ENCODE measurements at places on chromosomes 7 and 10.

DNA sequence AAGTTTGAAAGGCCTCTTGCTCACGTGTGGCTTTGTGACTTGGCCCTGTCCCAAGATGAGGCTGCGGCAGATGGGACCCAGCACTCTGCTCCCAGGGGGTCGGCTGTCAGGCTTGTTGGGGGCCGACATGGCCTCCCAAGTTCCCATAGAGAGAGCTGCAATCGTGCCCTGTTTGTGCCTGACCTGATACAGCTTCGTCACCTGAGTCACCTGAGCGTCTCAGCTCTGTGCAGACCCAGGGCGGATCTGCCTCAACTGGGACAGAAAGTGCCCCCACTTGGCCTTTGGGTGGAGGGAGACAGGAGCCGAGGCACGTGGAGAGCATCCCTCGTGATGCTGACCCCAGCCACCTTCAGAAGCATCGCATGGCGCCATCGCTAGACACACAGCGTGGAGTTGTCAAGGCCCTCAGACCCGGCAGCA, 21.7 kb downstream of the PAPOLB start:
- no peak for DNase-seq

DNA sequence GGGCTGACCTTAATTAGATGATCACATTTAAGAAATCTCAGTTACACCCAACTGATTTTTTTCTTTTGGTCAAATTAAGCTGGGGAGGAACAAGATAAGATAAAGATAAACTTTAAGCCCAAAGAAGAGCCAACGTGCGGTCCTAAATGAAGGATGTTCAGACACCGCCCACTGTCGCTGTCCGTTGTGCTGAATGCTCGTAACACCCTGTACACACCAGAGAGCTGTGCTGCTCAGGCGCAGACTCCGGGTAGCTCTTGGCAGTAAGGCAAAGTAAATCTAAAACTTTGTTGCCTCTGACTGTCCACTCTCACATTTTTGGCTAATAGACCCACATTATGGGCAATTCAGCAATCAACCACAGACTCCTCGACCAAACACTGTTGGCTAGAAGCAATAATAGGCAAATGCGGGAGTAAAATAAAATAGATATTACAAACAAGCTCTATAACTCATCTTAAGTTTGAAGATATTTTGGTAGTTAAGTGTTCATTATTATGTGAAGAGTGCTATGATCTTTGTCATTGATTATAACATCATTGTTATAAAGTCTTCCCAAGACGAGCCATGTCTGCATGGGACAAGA, 57.1 kb downstream of the PLPP4 start:
- DNase-seq, result no peak

DNA sequence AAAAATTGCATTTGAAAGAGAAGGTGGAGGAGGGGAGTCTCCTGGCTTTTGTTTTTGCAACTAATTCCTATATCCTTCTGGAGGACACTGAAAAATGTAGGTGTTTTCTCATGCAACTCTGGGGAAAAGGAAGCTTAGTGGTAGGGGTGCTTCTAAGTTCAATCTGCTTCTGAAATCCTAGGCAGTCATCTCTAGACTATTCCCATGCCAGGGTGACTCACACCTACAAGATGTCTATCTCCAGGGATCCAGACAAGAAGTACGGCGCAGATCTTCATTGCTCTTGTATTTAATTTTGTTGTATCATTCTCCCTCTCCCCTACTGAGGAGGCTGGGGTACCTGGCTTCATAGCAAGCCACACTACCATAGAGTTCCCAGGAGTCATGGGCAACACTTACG, 258.8 kb downstream of the PHF14 start:
- DNase-seq, result no peak

- no peak for DNase-seq
Measured at GRCh38 chr7:12130609-12131008, 80.5 kb upstream of the TMEM106B start.

DNA sequence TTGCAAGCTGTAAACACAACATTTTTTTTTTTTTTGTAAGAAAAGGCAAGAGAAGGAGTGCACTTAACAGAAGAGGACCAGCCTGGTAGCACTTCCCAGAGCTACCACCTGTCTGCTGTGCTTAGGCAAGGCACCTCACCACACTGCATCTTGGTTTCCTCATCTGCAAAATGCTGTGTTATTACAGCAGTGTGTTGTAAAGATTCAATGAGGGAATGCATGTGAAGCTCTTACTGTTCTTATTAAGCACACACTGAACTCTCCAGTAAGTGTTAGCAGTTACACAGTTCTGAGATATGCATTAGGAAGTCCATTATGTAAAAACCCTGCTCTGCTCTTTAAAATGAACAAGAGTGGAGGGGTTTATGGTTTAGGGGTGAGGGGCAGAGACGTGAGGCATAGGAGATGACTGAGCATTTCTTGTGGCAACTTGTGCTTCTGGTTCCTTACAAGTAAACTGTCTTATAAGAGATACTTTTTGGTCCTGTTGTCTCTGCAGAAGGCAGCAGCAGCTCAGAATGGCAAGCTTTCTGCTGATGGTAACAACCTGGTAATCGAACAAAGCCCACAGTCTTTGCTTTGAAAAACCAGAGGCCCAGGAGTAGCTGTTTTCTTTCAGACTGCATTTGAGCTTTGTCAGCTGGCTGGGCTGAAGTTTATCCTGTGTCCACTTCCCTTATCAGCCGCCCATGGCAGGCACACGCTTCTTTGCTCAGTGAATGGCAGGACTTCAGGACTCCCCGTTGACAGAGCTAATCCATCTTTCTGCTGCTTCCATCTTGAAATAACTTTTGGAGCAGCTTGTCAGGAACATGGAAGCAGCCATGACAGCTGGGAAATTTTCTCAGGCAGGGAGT, 98.8 kb upstream of the BMPER start:
- no peak for DNase-seq

DNA sequence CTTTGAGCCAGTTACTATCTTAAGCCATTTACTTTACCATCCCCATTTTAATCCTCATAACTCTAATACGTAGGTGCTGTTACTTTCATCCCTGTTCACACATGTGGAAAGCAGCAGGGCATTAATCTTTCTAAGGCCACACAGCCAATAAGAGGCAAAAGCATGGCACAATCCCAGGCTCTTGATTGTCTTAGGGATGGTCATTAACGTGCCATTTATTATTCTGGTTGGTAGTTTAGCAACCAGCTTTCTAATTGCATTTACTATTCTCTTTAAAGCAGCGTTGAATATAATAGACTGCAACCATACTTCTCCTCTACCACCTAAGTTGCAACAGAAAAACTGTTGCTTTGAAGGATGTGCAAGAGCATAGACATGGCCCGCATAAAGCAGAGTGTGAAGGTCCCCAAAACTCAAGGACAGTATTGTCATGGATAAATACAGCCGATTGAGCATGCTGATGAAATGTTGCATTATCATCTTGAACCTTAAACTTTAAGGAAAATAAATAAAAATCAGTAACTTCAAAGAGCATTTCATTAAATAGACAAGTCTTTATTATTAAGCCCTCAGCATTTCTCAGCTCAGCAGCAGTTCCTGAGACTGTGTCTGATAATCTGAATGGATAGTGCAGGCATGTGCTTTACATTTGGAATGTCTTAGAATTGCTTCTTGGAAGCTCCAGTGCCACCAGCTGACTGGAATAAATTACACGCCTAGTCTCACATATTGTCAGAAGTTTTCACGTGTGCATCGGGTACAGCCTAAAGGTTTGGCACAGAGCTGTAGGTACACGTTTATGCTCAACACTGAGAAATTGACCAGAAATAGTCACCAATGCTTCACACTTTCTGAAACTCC, 467.1 kb downstream of the SDK1 start:
- DNase-seq, result no peak

GRCh38 chr7:99386584-99387238, 12.2 kb downstream of the ARPC1B start:
- peak; percentile 37 for DNase-seq

DNA sequence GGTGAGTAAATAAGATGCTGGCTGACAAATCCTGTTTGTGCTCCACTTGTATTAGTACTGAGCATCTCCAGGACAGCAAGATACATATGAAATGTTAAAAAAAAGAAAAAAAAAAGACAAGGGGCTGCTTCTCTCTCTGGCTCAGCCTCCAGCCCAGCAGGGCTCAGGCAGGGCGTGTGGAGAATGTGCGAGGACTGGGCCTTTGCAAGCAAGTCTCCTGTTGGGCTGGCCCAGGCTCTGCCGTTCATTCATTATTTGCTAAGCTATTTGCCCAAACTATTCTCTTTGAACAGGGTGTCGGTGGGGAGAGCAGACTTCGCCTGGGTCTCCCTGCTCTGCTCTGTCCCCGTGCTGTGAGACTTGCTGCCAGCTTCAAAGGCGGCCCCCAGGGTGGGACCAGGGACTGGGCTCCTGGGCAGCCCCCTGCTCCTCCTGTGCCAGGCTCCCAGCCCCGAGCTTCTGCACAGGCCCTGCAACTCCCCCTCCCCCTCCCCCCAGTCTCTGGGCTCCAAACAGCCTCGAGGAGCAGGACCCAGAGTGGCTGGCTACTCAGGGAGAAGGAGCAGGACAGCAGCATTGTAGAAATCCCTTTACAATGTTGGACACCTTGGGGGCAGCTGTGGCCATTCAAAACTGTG, 25.6 kb upstream of the MGMT start:
- DNase-seq, result no peak

GRCh38 chr7:83586281-83586680, 62.7 kb downstream of the SEMA3E start:
- DNase-seq, result no peak

DNA sequence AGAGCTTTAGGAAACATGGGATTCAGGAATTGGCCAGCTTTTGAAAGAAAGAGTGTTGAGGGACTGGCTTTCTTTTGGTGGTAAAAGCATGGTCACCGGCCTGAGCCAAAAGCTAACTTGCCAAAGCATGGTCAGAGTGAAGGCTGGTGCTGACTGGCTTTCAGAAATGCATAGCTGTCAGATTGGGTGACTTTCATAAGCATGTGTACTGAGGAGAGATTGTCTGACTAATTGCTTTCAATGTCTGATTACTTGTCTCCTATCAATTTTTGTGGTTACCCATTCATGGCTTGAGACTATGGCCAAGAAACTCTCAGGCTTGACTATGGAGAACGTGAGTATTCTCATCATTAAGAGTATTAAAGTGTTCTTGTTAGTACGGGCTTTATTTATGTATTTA, 28.2 kb downstream of the ZNF25 start:
- no peak for DNase-seq

GRCh38 chr7:124752310-124752709, 13.3 kb downstream of the GPR37 start:
- no peak for DNase-seq

GRCh38 chr7:39589323-39590111, 23.3 kb downstream of the YAE1 start:
- peak; percentile 57 for DNase-seq

GRCh38 chr10:132849546-132850031, 63.6 kb upstream of the NKX6-2 start:
- no peak for DNase-seq

GRCh38 chr10:32054094-32054493, 2.1 kb downstream of the KIF5B start:
- no peak for DNase-seq

DNA sequence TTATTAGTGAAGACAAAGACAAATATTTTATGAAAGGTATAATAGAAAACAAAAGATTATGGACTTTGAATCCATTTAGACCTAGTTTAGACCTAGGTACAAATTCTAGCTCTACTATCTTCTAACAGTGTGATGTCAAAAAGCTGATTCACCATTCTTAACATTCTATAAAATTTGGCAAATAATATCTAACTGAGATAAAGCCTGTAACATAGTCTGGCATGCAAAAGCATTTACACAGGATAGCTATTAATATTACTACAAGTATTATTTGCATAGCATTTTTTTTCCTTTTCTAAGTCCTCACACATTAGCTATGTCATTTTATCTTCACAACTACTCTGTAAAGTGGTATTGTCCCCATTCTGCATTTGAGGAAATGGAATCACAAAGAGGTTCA, 179.6 kb upstream of the LRRTM3 start:
- no peak for DNase-seq

- no peak for DNase-seq
Measured at GRCh38 chr7:120360918-120361317, 87.9 kb downstream of the KCND2 start.

DNA sequence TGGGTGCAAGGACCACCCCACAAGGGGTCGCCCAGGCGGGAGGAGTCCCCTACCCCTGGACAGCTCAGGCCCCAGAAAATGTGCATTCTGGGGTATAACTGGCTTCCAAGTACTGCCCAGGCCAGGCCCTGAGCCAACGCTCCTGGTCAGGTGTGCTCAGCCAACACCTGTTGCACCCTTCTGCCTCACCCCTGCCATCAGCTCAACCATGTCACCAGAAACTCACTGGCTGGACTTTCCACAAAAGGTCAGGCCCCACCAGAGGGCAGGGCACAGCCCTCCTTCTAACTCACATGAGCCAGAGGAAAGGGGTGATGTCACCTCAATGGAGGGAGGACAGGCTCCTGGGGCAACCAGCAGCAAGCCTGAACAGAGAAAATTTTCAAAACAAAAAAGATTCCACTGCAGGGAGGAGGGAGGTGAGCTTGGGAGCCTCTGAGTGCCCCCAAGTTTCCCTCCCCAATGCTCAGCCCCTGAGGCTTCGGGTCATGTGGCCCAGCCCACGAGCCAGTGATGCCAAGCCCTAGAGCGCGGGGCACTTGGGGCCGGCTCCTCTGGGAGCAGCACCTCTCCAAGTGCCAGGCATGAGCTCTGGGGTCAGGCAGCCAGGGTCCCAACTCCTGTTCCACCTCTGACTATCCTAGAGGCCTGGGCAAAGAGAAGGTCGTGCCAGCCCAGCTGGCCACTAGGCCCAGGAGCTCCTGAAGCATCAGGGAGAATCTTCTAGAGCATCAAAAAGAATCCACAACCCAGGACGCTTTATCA, 2.2 kb downstream of the OGDHL start:
- DNase-seq, result no peak

DNA sequence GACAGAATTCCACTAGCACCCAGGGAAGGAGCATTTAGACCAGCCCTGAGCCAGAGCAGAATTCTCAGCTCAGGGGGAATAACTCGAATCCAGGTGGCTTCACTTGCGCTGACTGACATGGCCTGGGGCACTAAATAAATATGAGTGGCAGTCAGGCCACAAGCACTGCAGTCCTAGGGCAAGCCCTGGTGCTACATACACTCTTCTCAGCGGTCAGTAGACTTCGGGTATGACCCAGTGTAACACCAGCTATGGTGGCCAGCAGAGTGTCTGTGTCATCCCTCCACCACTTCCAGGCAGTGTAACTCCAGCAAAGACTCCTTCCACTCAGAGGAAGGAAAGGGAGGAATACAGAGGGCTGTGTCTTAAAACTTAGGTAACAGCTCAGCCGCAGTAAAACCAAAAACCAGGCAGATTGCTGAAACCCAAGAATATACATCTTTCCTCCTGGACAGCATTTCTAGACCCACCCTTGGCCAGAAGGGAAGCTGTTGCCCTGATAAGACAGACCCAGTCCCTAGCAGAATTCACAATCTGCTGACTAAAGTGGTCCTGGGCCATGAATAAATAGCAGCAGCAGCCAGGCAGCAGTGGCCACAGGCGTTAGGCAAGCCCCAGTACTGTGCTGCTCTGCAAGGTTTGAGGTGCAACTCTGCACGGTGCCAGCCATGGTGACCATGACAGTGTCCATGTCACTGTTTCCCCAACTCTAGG, 77.0 kb downstream of the SNX13 start:
- no peak for DNase-seq

DNA sequence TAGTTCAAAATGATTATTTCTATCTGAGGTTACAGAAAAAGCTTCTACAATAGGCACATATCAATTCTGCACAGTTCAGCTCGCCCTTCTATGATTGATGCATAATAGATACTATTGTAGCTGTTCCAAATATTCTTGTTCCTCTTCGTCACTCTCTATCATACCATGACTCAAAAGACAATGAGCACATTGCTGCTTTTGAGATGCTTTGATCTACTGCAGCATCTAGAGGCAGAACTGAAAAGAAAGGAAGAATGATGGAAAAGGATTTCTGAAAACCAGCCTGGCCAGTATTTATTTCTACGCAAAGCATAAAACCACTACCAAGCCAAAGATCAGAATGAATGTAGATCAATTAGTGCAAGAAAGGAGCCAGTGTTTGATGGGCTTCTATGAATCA, 59.3 kb upstream of the PLXDC2 start:
- DNase-seq, result no peak
